Calu3 (cell line): ENCODE measurements at places on chromosomes 1 and 21. TPM values are rescaled to one million over a fixed set of nuclear protein-coding genes. Genes with fewer than 3 reads are reported as not detected.

SAMSN1 gene
- 0.93 and 1.5 TPM in 2 replicates for total RNA-seq

KCNT2 gene
- total RNA-seq = 2.4 and 3.3 TPM in 2 replicates

RGS7 gene
- total RNA-seq = 1.0 and 1.3 TPM in 2 replicates

LCE2B gene
- total RNA-seq = not detected in 2 replicates

SYNJ1 gene
- total RNA-seq = 10.2 and 10.5 TPM in 2 replicates

ELAVL4 gene
- total RNA-seq = not detected in 2 replicates

NPHS2 gene
- total RNA-seq = not detected in 2 replicates

OR2M7 gene
- not detected in 2 replicates for total RNA-seq

DAB1 gene
- total RNA-seq = not detected in 2 replicates

DTL gene
- total RNA-seq = 37.7 and 44.0 TPM in 2 replicates

OR2AK2 gene
- not detected in 2 replicates for total RNA-seq

KRTAP11-1 gene
- not detected in 2 replicates for total RNA-seq

AADACL4 gene
- not detected in 2 replicates for total RNA-seq

NBPF19 gene
- total RNA-seq = 16.3 and 18.0 TPM in 2 replicates

CAMK1G gene
- not detected in 2 replicates for total RNA-seq

DNM3 gene
- total RNA-seq = 1.2 and 1.3 TPM in 2 replicates

HCRTR1 gene
- not detected in 2 replicates for total RNA-seq

KCNK1 gene
- 38.0 and 39.2 TPM in 2 replicates for total RNA-seq

- no peak for DNase-seq
Observed at GRCh38 chr1:214510914-214511638, 40.3 kb downstream of the PTPN14 start.

DNA sequence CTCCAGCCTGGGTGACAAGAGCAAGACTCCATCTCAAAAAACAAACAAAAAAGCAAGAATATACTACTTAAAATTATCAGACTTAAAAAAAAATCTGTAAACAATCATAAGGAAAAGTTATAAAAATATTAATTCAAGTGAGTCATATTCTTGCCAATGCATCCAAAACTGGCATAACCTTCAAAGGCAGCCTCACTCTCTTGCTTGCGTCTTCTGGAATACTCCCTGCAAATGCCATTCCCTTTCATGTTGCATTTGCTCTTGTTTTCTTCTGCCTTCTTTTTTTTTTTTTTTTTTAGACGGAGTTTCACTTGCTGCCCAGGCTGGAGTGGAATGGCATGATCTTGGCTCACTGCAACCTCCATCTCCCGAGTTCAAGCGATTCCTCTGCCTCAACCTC lies 32.2 kb upstream of the ZBTB8A start:
- DNase-seq = no peak

DNA sequence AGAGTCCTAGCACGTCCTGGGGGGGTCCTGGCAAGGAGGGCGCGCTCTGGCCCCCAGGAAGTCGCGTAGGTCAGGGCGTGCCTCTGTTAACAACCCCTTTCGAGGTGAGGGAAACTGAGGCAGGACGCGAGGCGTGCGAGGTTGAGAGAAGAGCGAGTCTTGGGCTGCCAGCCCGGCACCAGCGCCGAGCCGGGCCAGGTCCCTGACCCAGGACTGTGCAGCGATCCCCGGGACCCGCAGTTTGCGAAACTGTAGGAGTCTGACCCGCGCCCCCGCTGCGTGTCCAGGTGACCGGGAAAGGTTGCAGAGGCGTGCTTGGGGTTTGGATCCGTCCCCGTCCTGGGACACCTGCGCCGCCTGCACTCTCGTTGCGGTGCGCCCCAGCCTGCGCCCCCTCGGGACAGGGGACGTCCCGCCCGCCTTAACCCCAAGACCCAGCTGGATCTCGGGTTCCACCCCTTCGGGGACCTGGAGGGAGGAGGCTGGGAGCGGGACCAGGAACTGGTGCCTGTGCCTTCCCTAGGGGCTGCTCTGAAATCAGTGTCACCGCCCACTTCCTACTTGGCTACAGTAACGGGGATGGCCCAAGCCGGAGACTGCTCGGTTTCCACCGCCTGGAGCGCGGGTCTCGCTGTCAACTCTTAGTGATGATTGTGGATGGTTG lies 493 bp downstream of the DISC1 start:
- peak; percentile 63 for DNase-seq

- no peak for DNase-seq
Observed at GRCh38 chr1:99731384-99731783, 35.1 kb downstream of the FRRS1 start.

DNA sequence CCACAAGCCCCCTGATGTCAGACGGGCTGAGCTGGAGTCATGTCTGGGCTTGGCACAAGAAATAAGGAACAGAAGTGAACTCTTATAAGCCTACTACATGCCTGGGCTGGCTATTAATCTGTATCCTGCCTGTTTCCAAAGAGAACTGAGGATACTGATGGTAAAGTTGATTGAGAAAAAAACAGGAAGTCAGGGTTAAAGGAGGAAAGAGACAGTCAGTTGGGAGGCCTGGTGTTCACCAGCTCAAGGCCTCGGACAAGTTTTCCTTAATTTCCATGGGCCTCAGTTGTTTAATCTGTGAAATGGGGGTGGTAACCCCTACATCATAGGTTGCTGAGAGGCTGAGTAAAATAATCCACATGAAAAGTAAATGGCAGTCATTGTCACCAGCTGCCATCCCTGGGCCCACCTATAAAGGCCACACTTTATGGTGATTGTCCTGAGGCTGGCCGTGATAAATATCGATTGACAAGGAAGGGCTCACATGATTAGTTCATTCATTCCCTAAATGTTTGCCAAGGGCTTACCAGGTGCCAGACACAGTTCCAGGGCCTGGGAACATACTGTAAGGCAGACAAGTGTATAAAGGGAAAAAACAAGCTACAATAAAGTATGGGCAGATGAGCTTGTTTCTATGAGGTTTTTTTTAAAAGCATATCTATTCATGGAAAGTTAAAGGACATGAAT lies 2.8 kb downstream of the ALDH4A1 start:
- no peak for DNase-seq

DNA sequence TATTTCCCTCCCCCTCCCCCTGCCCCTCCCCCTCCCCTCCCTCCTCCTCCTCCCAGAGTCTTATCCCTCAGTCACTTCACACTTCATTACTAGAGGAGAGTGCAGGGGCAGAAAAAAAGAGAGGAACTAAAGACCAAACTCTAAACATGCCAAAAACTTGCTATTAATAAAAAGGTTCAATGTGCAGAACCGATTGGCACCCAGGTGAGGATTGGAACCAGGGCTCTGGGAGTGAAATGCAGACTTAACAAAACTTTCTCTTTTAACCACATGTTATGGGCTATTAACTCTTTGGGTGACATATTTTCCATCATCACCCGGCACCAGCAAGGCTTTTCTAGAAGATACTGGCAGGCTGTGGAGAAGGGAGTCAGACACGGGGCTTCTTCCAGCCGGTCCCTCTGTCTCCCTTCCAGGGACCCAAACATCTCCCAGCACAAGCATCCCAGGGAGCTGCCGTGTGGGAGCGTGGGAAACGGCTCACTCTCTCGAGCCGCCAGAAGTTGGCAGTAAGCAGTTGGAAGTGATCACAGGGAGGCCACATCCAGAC lies 13.6 kb downstream of the NID1 start:
- DNase-seq = no peak

- DNase-seq = no peak
Observed at GRCh38 chr1:230970432-230970831, 8.2 kb downstream of the TTC13 start.

GRCh38 chr21:14956807-14957206 lies 108.0 kb downstream of the NRIP1 start:
- DNase-seq = no peak

DNA sequence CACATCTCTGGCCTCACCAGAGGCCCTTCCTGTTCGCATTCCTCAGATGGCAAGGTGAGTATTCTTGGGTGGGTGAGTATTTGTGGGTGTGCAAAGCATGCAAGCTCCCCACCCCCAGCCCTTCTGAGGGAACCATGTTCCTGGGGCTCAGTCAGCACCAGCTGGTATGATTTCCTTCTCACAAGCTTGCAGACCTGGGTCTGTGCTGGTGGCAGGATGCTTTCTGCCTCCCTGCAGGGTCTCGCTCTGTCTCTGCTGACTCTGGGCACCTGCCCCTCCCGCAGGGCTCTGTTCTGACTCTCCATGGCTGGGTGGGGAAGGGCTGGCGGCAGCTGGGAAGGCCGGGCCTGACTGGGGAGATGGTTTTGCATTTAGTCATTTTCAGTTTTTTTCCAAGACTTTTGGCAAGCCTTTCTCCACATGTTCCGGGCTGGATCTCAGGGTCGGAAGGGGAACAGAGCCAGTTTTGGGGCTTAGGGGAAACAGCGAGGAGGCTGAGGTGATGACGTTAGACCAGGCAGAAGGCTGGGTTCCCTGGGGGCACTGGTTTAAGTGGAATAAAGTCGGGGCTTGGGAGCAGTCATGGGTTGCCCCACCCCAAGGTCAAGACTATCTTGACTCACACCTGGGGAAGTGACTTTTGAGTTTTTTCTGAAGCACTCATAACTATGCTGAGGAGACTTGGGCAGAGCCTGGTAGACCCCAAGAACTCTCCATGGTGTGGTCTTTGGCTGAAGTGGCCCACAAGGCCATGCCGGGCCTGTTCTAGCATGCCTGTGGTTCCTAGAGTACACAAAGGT lies 6.2 kb downstream of the RASSF5 start:
- DNase-seq = peak; percentile 50

GRCh38 chr1:225881959-225882693 lies at the start of gene TMEM63A:
TMEM63A (minus strand) TSS chr1:225882380; CDS start chr1:225877580, 4,800 bp downstream.
- DNase-seq = peak; percentile 96

DNA sequence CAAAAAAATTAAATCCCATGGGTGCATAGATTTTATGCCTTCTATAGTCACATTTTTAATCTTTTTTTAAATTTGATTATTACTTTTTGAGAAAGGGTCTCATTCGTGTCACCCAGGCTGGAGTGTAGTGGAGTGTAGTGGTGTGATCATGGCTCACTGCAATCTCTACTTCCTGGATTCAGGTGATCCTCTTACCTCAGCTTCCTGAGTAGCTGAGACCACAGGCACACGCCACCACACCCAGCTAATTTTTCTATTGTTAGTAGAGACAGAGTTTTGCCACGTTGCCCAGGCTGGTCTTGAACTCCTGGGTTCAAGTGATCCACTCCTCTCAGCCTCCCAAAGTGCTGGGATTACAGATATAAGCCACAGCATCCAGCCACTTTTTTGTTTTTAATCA lies 10.4 kb downstream of the CBR3 start:
- DNase-seq = no peak

- no peak for DNase-seq
Observed at GRCh38 chr1:3584915-3585314, 26.4 kb downstream of the MEGF6 start.

DNA sequence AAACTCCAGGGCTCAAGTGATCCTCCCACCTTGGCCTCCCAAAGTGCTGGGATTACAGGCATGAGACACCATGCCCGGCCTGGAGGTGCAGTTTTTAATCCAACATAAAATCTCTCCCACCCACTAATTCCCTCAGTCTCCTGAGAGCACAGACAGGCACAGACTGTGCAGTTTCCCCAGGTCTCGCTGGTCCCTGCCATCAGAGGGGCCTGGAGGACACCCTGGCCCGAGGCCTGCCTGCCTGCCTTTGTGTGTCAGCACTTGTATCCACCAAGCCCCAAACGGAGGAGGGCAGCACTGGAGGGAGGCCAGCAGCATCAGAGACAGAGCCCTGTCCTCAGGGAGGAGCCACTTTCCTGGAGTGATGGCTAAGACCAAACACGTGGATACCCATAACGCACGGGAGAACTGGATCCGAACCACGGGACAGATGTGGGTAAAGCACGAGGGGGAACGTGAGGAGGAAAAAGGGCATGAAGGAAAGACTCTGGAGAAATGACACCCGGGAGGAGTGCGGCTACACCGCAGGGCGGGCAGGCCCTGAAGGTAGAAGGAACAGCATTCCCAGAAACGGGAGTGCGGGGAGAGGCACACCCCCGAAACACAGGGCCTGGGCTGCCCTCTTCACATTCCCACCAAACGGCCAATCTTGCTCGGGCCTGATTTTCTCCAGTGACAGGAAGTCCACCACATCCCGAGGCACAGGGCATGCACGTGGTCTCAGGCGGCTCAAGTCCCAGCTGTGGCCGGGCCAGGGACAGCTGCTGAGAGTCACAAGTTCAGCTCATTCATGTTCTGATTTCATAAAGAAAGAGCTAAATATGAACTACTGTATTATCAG lies 29.7 kb downstream of the NPHP4 start:
- DNase-seq = no peak

GRCh38 chr1:115506518-115506917 lies 135.3 kb upstream of the VANGL1 start:
- no peak for DNase-seq

DNA sequence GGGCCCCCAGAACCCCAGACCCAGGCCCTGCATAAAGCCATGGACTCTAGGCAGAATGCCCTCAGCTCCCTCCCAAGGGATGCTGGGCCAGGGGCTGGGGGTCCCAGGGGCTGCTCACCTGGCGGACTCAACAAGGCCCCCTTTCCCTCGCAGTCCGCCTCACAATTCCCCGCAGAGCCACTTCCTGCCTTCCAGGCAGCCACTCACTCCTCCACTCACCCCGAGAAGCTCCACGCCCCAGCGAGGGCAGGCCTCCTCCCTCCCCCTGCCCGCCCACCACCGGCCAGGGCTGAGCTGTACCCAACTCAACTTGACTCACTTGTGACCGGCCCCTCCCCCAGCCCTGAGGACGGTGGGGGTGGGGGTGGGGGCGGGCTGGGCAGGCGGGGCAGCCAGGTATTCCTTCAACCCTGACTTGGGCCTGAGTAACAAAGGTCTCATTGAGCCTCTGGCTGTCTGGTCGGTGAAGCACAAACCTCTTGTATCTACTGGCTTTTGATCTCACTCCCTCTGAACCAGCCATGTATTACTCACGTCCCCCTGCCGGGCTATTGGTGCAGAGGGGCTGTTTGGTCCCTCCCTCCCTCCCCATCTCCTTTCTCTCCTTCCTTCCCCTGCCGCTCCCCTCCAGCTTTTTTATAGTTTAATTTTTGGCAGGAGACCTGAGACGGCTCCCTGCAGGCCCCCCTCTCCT lies 5.9 kb downstream of the BLACAT1 start:
- peak; percentile 97 for DNase-seq

- DNase-seq = no peak
Observed at GRCh38 chr1:202701200-202701599, 9.1 kb downstream of the SYT2 start.

DNA sequence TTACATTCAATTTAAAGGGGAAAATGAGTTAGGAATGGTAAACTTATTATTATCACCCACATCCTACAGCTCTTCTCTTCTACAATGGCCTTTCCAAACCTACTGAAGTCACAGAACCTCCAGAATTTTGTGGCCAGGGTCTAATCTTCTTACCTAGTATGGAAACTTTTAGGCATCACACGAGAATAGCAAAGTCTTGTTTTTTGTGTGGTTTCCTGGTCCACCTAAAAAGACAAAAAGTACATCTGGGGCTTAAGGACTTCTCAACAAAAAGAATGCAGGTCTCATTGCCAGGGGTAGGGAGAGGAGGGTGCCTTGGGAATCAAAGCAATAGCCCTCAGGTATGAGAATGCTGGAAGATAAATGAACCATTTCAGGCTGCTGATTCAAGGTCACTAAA lies 345.3 kb downstream of the LMX1A start:
- DNase-seq = no peak
